GM23248 (cell line): ENCODE measurements at places on chromosomes 13 and 19. TPM values are rescaled to one million over a fixed set of nuclear protein-coding genes. Genes with fewer than 3 reads are reported as not detected.
A peak's percentile ranks its signal among the peaks of the same experiment; 100 is the strongest.

Gene SLITRK6
- total RNA-seq = not detected in 2 replicates

Gene SLC5A5
- total RNA-seq = not detected in 2 replicates

Gene CEACAM16
- total RNA-seq = not detected in 2 replicates

Gene CD177
- total RNA-seq = 0.32 and 1.1 TPM in 2 replicates

Gene DAND5
- total RNA-seq = not detected in 2 replicates

Gene SSC5D
- 12.6 and 14.4 TPM in 2 replicates for total RNA-seq

DNA sequence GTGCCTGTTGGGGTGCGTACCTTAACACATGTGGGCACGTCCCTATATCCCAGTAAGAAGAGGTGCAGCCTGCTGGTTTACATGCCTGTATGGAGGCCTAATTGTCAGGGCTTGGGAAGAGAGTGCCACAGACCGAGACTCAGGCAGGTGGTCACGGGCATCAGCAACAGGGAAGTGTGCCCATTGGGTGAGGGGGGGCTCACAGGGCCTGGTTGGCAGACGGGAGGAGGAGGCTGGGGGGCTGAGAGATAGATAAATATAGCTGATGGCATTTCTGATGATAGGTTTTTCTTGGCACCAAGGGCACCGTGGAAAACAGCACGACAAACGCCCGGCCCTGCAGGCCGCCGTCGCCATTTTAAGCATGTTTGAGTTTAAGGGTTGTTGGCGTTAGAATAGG is 37.6 kb downstream of the NFIX start:
- DNase-seq = no peak
- peaks cover 97% of the 10 kb centered on the region for H3K4me1 ChIP-seq
- H3K27ac ChIP-seq = peak overlapping the region; percentile 94
- no peaks in the 10 kb centered on the region for H3K27me3 ChIP-seq
- no peaks in the 10 kb centered on the region for H3K36me3 ChIP-seq

- H3K4me1 ChIP-seq = peaks cover 48% of the 10 kb centered on the region
- H3K4me3 ChIP-seq = peak overlapping the region; percentile 71
- peak overlapping the region; percentile 65 for H3K27ac ChIP-seq
- DNase-seq = peak; percentile 47
- H3K27me3 ChIP-seq = no peaks in the 10 kb centered on the region
- H3K36me3 ChIP-seq = no peaks in the 10 kb centered on the region
These were observed 150.4 kb downstream of the PDS5B start for GRCh38 chr13:32736648-32737047.

DNA sequence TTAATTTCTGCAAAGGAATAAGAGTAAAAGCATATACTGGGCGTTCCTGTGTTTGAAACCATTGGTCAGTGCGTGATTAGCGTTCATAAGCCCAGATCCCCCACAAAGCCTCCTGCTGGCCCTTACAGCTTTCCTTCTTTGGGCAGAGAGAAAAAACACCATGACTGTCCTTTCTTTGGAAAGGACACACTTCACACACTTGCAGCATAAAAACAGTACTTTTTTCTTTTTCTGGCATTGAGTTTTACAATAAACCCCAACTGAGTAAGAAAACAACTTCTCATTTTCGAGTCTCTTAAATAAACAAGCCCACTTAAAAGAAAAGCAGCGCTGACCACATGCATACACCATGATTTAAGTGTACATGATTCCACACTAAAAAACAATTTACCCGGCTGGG is 35.8 kb downstream of the SMAD9 start:
- H3K27ac ChIP-seq = no peak overlapping the region
- no peak overlapping the region for H3K4me3 ChIP-seq
- no peaks in the 10 kb centered on the region for H3K27me3 ChIP-seq

GRCh38 chr13:39616087-39616694 is 13.2 kb upstream of the LHFPL6 start:
- no peak overlapping the region for H3K4me3 ChIP-seq
- H3K27me3 ChIP-seq = no peaks in the 10 kb centered on the region; the same call in 1 of the 2 replicates
- no peaks in the 10 kb centered on the region for H3K4me1 ChIP-seq
- H3K36me3 ChIP-seq = no peaks in the 10 kb centered on the region
- DNase-seq = peak; percentile 74
- H3K27ac ChIP-seq = no peak overlapping the region

- no peaks in the 10 kb centered on the region for H3K4me1 ChIP-seq
- DNase-seq = peak; percentile 40
- no peaks in the 10 kb centered on the region for H3K27me3 ChIP-seq
- H3K4me3 ChIP-seq = peak overlapping the region; percentile 29; the same call in 1 of the 2 replicates
- no peaks in the 10 kb centered on the region for H3K36me3 ChIP-seq
These were observed 42.9 kb downstream of the CAB39L start for GRCh38 chr13:49400755-49401659.

GRCh38 chr19:43532571-43532961 is 422 bp upstream of the ZNF575 start:
- H3K27ac ChIP-seq = peak overlapping the region; percentile 60
- DNase-seq = no peak
- H3K4me1 ChIP-seq = peaks cover 15% of the 10 kb centered on the region
- no peaks in the 10 kb centered on the region for H3K27me3 ChIP-seq
- H3K4me3 ChIP-seq = peak overlapping the region; percentile 70

DNA sequence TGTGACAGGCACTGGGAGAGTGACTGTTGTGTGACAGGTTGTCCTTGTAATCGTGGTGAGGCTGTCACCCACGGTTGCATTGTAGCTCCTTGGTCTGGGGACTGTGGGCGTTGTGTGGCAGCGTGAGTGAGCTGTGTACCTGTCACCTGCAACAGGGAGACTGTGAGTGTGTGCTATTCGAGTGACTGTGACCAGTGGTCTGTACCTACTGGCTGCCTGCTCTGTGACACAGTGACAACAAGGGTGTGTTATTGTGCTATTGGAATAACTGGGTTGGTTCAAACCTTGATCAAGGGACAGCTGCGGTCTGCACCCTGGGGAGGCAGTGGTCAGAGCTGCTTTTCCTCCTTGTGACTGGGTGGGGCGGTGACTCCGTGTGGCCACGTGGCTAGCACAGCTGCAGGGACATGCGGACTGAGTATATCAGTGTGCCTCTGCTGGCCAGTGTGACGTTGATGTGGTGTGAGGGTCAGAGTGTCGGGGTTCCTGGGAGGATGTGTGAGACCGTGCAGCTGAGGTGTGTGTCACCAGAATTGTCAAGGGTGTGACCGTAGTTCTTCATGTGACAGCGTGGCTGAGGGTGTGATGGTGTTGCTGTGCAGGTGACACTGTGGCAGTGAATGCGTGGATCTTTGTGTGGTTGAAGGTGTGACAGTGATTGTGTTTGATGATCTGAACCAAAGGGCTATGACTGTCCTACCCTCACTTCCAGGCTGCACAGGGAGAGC is 10.1 kb upstream of the NFIX start:
- H3K36me3 ChIP-seq = no peaks in the 10 kb centered on the region
- no peak overlapping the region for H3K27ac ChIP-seq
- DNase-seq = peak; percentile 88
- no peaks in the 10 kb centered on the region for H3K27me3 ChIP-seq

- no peaks in the 10 kb centered on the region for H3K36me3 ChIP-seq
- no peak overlapping the region for H3K27ac ChIP-seq
- H3K4me3 ChIP-seq = no peak overlapping the region
- DNase-seq = no peak
These were observed 1.9 kb upstream of the TMEM59L start for GRCh38 chr19:18610556-18611326.

- H3K4me1 ChIP-seq = peaks cover 5% of the 10 kb centered on the region; the same call in 1 of the 2 replicates
- no peaks in the 10 kb centered on the region for H3K27me3 ChIP-seq
- no peak overlapping the region for H3K27ac ChIP-seq
- DNase-seq = no peak
These were observed 80.5 kb downstream of the FOXO1 start for GRCh38 chr13:40585911-40586471.

- no peaks in the 10 kb centered on the region for H3K4me1 ChIP-seq
- H3K4me3 ChIP-seq = no peak overlapping the region
These were observed 14.4 kb downstream of the TJP3 start for GRCh38 chr19:3722443-3723109.

GRCh38 chr19:37979547-37980082 is 72.6 kb downstream of the SIPA1L3 start:
- no peak overlapping the region for H3K27ac ChIP-seq
- 0 out of 2 replicates have a peak, but pooled peaks cover 2% of the 10 kb centered on the region for H3K4me1 ChIP-seq
- no peaks in the 10 kb centered on the region for H3K36me3 ChIP-seq
- no peak overlapping the region for H3K4me3 ChIP-seq

GRCh38 chr13:113747291-113747833 is 11.7 kb upstream of the TMEM255B start:
- H3K4me3 ChIP-seq = no peak overlapping the region
- H3K27me3 ChIP-seq = no peaks in the 10 kb centered on the region
- DNase-seq = no peak
- no peaks in the 10 kb centered on the region for H3K36me3 ChIP-seq

- H3K27me3 ChIP-seq = no peaks in the 10 kb centered on the region; the same call in 1 of the 2 replicates
- no peak overlapping the region for H3K27ac ChIP-seq
- H3K4me1 ChIP-seq = no peaks in the 10 kb centered on the region
- no peak overlapping the region for H3K4me3 ChIP-seq
- no peaks in the 10 kb centered on the region for H3K36me3 ChIP-seq
These were observed 10.3 kb downstream of the SCEL start for GRCh38 chr13:77545626-77546412.

- H3K36me3 ChIP-seq = no peaks in the 10 kb centered on the region
- no peak overlapping the region for H3K4me3 ChIP-seq
- no peak for DNase-seq
- no peaks in the 10 kb centered on the region for H3K27me3 ChIP-seq
- no peak overlapping the region for H3K27ac ChIP-seq
These were observed 1446.8 kb downstream of the PCDH9 start for GRCh38 chr13:65783383-65783782.
